Ovary (tissue), 10 donors: ENCODE measurements at places on chromosomes 12 and 14. TPM values are rescaled to one million over a fixed set of nuclear protein-coding genes. Genes with fewer than 3 reads are reported as not detected.

Gene RPGRIP1
- not detected for total RNA-seq

GRCh38 chr14:91714805-91715204 is 17.1 kb downstream of the CATSPERB start:
- no peaks in the 10 kb centered on the region for H3K36me3 ChIP-seq
- no peak for DNase-seq
- no peak overlapping the region for H3K4me3 ChIP-seq
- no peaks in the 10 kb centered on the region for H3K27me3 ChIP-seq
- no peaks in the 10 kb centered on the region for H3K4me1 ChIP-seq
- H3K27ac ChIP-seq: no peak overlapping the region

DNA sequence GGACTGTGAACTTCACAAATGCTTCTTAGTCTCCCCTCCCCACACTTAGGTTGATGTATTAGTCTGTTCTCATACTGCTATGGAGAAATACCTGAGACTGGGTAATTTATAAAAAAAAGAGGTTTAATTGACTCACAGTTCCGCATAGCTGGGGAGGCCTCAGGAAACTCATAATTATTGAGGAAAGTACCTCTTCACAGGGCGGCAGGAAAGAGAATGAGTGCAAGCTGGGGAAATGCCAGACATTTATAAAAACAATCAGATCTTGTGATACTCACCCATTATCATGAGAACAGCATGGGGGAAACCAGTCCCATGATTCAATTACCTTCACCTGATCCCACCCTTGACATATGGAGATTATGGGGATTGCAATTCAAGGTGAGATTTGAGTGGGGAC is 178.8 kb downstream of the SLC38A4 start:
- DNase-seq: no peak
- H3K27ac ChIP-seq: no peak overlapping the region
- H3K4me1 ChIP-seq: no peaks in the 10 kb centered on the region
- H3K36me3 ChIP-seq: no peaks in the 10 kb centered on the region
- no peak overlapping the region for H3K4me3 ChIP-seq

DNA sequence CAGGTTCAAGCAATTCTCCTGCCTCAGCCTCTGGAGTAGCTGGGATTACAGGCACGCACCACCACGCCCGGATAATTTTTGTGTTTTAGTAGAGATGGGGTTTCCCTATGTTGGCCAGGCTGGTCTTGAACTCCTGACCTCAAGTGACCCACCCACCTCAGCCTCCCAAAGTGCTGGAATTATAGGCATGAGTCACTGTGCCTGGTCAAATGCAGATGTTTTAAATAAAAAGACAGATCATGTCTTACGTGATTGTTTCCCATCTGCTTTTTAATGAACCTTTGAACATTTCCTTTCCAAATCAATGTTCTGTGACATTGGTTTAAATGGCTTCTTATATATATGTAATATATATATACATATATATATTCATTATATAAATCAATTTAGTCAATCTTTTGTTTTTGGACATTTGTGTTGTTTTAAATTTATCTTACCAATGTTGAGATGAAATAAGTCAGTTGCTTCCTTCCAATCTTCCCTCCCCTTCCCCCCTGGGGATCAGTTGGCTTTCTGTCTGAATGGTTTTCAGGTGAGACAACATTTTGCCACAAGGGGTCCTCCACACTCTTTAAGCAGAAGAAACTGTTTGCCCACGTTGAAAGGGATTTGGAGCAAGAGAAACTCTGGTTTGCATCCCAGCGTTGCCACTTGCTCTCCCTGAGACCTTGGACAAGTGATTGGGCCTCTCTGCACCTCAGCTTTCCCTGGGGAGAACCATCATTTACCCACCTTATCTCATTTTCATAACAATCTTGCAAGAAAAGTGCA is 47.6 kb upstream of the RBM19 start:
- H3K27ac ChIP-seq: no peak overlapping the region
- no peak for DNase-seq
- H3K4me1 ChIP-seq: no peaks in the 10 kb centered on the region
- no peaks in the 10 kb centered on the region for H3K36me3 ChIP-seq

Gene HSPA2
- total RNA-seq: 49.7 TPM

Gene NR1H4
- total RNA-seq: 16.8 TPM

GRCh38 chr12:107178776-107179175 is 85.4 kb upstream of the CRY1 start:
- H3K27me3 ChIP-seq: no peaks in the 10 kb centered on the region
- H3K27ac ChIP-seq: no peak overlapping the region
- H3K4me1 ChIP-seq: no peaks in the 10 kb centered on the region
- no peak overlapping the region for H3K4me3 ChIP-seq

DNA sequence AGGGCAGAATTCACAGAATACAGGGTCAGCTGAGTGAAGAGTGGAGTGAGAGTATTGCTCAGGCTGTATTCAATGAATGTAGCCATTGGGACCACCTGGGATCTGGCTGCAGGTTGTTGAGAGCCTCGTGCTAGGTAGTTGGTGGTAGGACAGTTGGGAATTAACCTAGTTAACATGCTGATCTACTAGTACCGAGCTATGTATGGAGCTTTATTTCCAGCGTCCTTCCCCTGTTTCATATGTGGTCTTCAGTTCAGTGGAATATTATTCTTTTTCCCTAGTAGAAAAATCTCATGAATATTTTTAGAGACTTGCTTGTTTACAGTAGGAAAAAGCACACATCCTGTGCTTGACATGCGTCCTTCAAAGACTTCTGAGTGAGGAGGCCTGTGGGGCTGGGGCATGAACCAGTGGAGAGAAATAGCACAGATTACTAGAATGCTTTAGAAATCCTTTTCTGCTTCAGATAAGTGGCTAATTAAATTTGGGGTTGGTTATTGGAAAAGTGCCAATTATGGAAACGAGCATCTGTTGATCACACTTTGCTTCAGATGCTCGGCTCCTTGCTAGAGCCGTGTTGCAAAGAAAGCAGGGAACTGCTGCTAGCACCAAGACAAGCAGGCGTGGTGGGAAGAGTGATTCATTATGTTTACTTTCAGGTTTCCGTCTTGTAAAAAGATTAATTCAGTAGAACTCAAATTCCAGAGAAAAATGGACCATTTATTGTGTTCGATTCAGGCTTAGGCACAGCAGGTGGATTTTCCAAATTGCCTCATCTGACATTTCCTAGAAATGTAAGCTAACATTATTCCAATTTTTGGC is 53.6 kb downstream of the ARF6 start:
- H3K27ac ChIP-seq: no peak overlapping the region
- H3K4me1 ChIP-seq: no peaks in the 10 kb centered on the region
- H3K4me3 ChIP-seq: no peak overlapping the region
- no peak for DNase-seq

DNA sequence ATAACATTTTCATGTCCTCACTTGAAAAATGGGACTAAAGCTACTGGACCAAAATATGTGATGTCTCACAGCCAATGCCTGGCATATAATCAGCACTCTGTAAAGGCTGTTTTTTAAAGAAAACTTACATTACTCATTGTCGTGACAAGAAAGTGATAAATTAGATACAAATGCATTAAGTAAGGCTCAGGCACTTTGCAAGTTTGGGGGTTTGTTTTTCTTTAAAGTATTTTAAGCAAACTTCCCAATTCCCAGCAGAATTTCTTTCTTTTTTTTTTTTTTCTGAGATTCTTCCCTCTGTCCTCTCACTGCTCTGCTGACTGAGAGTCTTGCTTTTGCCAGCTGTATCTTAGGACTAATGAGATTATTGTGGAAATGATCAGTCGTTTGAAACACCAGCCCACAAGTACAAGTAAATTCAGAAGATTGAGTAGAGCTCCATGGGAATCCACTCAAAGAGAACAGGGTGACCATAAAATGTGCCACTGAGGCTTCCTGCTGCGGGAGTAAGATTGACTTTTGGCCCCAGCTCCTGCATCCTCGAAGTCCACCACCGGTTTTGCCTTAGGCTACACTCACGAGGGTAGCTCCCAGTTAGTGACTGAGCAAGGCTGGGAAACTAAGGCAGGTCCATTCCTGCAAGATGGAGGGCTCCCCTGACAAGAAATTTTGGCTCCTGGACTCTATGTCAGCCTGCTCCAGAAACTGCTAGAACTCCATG is 82.8 kb downstream of the TMTC1 start:
- H3K27ac ChIP-seq: no peak overlapping the region
- no peaks in the 10 kb centered on the region for H3K27me3 ChIP-seq
- H3K36me3 ChIP-seq: no peaks in the 10 kb centered on the region
- peaks cover 2% of the 10 kb centered on the region for H3K4me1 ChIP-seq
- DNase-seq: no peak
- H3K4me3 ChIP-seq: no peak overlapping the region

DNA sequence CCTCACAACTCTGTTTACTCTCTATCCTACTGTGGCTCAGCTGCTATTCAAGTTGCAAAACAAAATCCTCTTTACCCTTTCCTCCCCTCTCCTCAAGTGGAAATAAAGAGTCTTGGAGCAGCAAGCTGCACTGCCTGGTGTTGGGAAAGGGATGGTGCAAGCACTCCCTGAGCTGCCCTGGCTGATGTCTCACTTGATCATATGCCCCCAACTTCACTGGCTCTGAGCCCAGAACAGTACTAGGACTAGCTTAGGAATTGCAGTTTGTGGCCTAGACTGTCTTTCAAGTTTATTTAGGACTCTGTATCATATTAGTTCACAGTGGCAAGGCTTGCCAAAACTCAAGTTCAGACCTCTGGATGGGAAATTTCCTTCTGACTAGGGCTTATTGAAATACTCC is 1683.8 kb upstream of the SEL1L start:
- H3K27ac ChIP-seq: no peak overlapping the region
- DNase-seq: no peak
- H3K4me1 ChIP-seq: no peaks in the 10 kb centered on the region
- no peaks in the 10 kb centered on the region for H3K27me3 ChIP-seq

GRCh38 chr12:69792533-69792932 is 32.5 kb upstream of the MYRFL start:
- H3K4me3 ChIP-seq: no peak overlapping the region
- H3K27me3 ChIP-seq: no peaks in the 10 kb centered on the region
- DNase-seq: no peak
- H3K36me3 ChIP-seq: no peaks in the 10 kb centered on the region

Gene EIF4B
- 1,238 TPM for total RNA-seq

DNA sequence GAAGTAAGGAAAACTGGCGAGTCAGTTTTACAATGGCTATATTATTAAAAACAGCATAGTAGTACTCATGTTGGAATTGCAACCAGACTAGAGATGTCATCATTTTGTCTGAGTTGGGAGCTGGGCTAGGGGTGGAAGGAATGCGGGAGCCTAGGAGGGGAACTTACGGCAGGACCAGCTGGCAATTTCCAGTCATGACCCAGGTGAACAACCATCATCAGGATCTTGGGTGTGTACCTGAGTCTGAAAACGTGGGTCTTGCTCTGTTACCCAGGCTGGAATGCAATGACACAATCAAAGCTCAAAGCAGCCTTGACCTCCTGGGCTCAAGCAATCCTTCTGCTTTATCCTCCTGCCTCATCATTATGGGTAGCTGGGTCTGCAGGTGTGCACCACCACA is 50.9 kb downstream of the ALG10B start:
- no peaks in the 10 kb centered on the region for H3K4me1 ChIP-seq
- H3K36me3 ChIP-seq: no peaks in the 10 kb centered on the region
- no peaks in the 10 kb centered on the region for H3K27me3 ChIP-seq
- DNase-seq: no peak
- H3K27ac ChIP-seq: no peak overlapping the region
- H3K4me3 ChIP-seq: no peak overlapping the region

- H3K27me3 ChIP-seq: no peaks in the 10 kb centered on the region
- no peak overlapping the region for H3K4me3 ChIP-seq
- no peak for DNase-seq
- H3K36me3 ChIP-seq: no peaks in the 10 kb centered on the region
- peaks cover 19% of the 10 kb centered on the region for H3K4me1 ChIP-seq
Observed at GRCh38 chr12:110739488-110739887, 3.2 kb downstream of the PPP1CC start.

Gene NAV3
- 54.2 TPM for total RNA-seq

Gene TFCP2
- 22.7 TPM for total RNA-seq

DNA sequence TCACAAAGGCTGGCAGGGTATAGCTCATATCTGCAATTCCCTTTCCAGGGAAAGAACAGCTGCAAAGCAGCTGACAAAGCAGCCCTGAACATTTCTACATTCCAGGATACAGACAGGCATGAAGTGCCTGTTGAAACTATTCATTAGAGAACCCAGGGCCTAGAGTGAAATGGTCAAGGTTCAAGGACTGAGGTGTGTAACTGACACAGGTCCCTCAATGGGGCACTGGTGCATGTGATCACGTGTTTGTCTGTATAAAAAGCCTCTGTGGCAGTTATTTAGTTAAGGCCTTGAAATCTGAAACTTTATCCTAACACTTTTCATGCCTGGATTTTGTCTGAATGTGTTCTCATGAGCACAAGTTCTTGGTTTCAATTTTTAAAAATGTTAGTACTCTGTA is 47.1 kb downstream of the GIT2 start:
- H3K36me3 ChIP-seq: no peaks in the 10 kb centered on the region
- peaks cover 28% of the 10 kb centered on the region for H3K4me1 ChIP-seq
- no peak overlapping the region for H3K4me3 ChIP-seq
- peak overlapping the region; percentile 47 for H3K27ac ChIP-seq

- no peak overlapping the region for H3K4me3 ChIP-seq
- H3K36me3 ChIP-seq: no peaks in the 10 kb centered on the region
- no peaks in the 10 kb centered on the region for H3K27me3 ChIP-seq
- DNase-seq: no peak
- no peak overlapping the region for H3K27ac ChIP-seq
Observed at GRCh38 chr12:75782069-75782581, 249.5 kb downstream of the PHLDA1 start.

- H3K4me1 ChIP-seq: no peaks in the 10 kb centered on the region
- no peaks in the 10 kb centered on the region for H3K36me3 ChIP-seq
- no peak for DNase-seq
- no peak overlapping the region for H3K4me3 ChIP-seq
Observed at GRCh38 chr14:88937706-88938105, 113.3 kb downstream of the TTC8 start.

DNA sequence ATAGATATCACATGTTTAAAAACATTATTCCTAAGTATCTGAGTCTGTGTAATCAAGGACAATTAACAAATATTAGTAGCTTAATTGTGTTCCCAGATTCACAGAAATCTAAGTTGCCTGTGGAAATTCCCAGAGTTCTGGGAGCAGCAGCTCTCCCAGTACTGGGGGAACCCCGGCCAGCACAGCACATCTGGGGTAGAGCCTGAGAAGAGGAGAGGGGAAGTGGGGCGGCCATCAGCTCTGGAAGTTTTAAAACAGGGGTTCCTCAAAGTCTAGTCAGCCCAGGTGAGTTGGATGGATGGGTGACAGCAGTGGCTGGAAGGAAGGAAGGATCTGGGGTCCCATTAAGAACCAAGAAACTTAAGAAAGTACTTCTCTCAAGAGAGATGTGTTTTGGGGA is 24.6 kb downstream of the PRICKLE1 start:
- DNase-seq: no peak
- H3K4me3 ChIP-seq: no peak overlapping the region

Gene CCDC175
- total RNA-seq: not detected

Gene B3GNT4
- total RNA-seq: not detected

Gene LRTM2
- total RNA-seq: not detected

Gene DLST
- 68.6 TPM for total RNA-seq

Gene ARHGEF25
- total RNA-seq: 30.4 TPM

DNA sequence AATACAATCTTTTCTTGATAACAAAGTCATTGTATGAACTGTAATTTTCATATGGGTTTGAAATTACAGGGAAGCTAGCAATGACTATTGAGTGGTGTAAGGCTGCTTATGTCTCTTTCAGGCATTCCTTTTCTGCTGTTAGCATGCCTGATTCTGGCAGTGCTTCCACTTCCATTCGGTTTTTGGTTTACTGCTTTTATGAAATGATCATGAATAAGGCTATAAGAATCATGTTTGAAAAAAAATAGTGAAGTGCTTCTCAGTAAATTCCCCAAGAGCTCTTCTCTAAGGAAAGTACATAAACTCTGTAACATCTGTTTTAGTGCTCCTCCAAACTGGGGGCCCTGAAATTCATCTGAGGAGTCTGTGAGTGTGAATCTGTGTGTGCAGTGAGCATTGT is 434.0 kb upstream of the RGS6 start:
- no peaks in the 10 kb centered on the region for H3K27me3 ChIP-seq
- H3K36me3 ChIP-seq: no peaks in the 10 kb centered on the region
- DNase-seq: no peak
- H3K27ac ChIP-seq: no peak overlapping the region

Gene OS9
- total RNA-seq: 128 TPM
